ENCODE measurements at places on chromosomes 2 and 18.

- no peak for DNase-seq
These were observed 24.7 kb upstream of the NT5C1B start for GRCh38 chr2:18614041-18614440.

DNA sequence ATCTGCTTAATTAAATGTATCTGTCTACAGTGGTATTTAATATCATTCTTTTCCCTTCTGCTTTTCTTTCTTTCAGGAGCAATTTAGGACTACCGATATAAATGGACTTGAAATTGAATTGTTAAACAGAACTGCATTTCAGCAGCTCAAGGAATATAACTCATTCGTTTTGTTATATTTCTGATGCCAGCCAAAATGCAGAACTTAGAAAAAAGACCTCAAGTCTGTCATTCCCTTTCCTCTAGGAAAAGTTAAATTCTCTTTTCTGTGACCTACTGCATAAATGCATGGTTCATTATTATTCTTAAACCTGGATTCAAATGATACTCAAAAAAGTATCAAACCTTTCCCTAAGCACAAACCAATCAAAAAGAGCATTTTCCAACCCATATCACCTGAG is 21.4 kb downstream of the FTCDNL1 start:
- DNase-seq = no peak

- no peak for DNase-seq
These were observed 195.0 kb downstream of the CYP26B1 start for GRCh38 chr2:71952572-71953188.

DNA sequence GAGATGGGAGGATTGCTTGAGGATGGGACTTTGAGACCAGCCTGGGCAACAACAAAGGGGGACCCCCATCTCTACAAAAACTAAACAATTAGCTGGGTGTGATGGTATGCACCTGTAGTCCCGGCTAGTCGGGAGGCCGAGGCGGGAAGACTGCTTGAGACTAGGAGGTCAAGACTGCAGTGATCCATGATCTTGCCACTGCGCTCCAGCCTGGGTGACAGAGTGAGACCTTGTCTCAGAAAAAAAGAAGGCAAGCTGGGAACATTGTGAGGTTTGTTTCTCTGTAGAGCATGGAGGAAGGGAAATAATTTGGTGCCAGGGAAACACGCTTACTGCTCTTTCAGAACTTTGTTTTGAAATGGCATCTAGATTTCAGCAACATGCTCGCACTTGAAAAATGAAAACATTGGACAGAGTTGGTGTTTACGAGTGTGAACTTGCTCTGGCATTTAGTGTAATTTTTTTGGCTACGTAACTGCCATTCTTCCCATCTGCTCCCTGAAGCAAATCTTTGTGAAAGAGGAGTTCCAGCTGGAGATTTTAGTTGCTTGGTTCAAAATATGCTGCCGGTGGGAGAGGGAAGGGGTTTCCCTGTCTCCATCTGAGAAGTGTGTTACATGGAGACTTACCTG is 125.6 kb upstream of the DLX2 start:
- DNase-seq = no peak

- no peak for DNase-seq
These were observed 102.9 kb upstream of the SLC8A1 start for GRCh38 chr2:40554665-40555294.

DNA sequence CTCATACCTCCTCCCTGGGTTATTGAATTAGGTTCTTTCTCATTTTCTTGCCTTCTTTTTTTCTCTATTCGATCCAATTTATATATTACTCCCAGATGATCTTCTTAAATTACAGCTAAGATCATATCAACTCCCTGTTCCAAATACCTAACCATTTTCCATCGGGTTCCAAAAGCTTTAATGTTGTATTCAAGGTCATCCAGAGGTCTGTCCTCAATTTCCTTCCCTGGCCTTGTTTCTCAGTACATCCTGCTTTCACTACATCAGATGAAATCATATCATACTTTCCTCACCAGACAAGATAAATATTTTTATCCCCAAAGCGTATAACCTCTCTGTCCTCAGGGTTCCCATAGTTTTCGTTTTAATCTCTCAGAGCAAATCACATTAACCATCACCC is 36.3 kb upstream of the GREB1L start:
- DNase-seq = no peak

DNA sequence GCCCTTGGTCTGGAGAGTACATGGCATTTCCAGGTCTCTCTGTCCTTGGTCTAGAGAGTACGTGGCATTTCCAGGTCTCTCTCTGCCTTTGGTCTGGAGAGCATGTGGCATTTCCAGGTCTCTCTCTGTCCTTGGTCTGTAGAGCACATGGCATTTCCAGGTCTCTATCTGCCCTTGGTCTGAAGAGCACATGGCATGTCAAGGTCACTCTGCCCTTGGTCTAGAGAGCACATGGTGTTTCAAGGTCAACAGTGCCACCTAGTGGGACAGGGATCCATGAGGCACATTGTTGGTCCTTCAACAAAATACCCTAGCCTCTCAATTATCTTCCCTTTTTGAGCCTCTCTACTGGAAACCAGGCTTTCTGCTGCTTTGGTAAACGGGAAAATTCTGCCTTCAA is 250.2 kb downstream of the OTX1 start:
- DNase-seq = no peak

DNA sequence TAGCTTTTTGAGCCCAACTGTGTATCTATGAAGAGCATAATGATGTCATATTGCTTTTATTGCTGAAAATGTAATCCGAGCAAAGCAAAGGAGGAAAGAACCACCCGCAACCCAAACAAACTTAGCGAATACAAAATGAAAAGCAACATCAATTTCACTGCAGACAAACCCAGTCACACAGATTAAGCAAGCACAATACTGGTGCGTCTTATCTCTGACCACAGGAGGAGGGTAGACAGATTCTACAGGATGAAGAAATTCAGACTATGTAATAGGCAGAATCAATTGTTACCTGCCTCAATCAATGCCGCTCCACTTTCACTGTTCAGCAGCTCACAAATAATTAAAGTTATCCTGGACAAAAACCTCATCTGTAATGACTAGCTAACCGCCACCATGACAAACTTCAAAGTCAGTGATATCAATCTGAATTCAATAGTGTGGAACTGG is 115.5 kb upstream of the SP3 start:
- no peak for DNase-seq

- no peak for DNase-seq
These were observed 163.9 kb downstream of the LDLRAD4 start for GRCh38 chr18:13382366-13382953.

- DNase-seq = peak; percentile 64
These were observed 7.0 kb downstream of the LPIN1 start for GRCh38 chr2:11753452-11753885.

GRCh38 chr2:191748059-191748461 is 70.1 kb downstream of the NABP1 start:
- DNase-seq = no peak

DNA sequence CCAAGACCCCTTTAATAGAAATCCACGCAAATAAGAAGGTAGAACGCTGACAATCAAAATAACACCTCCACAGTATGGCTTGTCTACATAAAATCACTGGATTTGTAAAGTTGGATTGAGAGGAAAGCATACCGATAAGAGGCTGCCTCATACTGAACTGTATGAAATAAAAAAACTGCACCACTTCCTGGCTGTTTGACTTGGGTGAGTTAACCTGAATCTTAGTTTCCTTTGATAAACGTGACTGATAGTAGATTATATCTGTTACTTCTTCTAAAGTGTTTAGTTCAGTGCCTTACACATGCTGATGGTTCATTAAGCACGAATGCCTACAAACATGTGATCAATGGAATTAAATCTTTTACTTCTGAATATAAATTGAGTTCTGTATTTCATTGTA is 140.4 kb upstream of the RNF152 start:
- DNase-seq = no peak

DNA sequence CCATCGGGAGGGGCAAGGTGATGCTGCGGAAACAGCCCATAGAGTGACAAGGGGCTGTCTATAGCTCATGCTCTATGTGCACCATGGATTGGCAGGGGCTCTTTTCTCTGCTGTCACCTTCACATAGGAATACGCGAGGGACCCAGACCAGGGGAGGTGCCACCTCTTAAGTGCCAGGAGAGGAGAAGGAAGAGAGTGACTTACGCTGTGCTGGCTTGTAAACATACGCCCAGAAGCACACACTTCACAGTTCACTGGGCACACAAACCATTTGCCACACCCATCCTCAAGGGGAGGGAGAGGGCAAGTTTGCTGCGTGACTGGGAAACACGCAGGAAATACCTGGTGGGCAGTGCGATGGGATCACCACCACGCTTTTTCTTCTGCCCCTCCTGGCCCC is 65.1 kb upstream of the GPR45 start:
- no peak for DNase-seq

DNA sequence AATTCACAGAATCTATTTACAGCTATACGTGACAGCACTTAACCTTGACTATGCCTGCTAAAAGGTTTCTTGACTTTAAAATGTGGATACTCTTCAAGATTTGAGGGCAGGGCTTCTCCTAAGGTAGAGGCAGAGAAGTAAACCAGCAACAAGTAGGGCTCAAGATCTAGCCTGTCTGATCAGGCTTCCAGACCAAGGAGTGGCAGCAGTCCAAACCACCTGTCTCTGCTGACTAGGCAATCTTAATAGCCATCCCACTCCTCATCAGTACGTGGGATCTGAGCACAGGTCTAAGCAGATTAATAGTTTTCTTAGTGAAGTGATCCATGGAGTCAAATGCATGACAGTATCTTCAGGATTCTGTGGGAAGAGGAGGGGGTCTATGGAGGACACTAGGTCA is 100.4 kb downstream of the GPD2 start:
- DNase-seq = no peak

DNA sequence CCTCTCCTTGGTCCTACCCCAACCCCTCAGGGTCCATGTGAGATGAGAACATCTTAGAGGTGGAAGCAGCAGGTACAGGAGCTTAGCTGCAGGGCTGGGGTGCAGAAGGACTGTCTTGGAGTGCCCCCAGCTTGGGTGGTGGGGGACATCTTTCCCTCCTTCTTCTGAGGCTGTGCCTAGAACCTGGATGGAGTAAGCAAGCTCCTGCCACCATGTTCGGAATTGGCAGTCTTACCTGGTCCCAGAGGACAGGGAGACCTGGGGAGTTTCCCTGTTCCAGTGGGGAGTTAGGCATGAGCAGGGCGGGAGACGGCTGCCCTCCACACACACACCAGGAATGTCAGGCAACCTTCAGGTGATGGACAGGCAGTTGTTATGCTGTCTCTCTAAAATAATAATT is 131.0 kb upstream of the COPS8 start:
- no peak for DNase-seq

Data from GM18507 (cell line).